ENCODE measurements at places on chromosomes 6 and 20.

DNA sequence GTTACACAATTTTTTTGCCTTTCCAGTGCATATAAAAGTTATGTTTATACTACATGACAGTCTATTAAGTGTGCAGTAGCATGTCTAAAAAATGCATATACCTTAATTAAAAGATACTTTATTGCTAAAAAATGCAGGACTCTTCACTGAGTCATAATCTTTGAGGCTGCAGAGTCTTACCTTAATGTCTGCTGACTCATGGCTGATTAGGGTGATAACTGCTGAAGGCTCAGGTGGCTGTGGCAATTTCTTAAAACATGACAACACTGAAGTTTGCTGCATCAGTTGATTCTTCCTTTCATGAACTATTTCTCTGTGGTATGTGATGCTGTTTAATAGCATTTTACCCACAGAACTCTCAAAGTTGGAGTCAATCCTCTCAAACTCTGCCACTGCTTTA, 19.1 kb downstream of the ZSCAN23 start:
- no peak for DNase-seq

- no peak for DNase-seq
These were observed 580.1 kb downstream of the TFAP2B start for GRCh38 chr6:51398793-51399192.

GRCh38 chr20:48329676-48330664, 497.8 kb downstream of the PREX1 start:
- DNase-seq, result peak; percentile 22

DNA sequence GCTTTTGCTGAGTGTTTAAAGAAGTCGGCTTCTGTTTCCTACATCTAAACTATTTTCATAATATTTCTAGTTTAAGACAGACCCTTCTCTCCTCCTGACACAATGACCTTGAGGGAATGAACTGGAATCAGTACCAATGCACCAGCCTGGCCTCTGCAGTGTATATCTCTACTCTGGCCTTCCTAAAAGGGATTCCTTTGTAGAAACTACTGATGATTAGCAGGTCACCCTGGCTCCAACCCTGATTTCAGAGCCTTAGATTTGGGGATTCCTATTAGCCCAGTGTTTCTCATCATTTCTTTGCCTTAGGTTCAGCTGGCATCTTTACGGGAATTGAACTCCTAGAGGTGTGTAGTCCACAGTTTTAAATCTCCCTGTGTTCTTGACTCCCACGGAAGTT, 75.4 kb downstream of the ADGRB3 start:
- DNase-seq, result no peak

DNA sequence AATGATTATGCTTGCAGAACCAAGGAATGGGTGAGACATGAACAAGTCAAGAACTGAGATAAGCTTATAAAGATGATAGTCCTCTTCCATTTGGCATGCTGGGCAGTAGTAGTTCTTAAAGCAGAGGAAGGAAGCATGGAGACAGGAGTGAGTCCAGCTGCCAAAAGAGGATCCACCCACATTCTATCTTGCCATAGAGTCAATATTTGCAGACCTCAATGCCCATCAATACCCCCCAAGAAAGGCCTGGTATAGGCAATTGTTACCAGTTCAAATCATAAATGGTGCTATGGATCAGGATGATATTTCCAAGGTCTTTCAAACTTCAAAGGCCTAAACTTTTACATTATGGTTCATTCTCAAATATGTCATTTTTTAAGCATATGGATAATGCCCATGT, 4.8 kb downstream of the ARHGAP18 start:
- DNase-seq, result no peak

GRCh38 chr6:24100024-24100769, 25.8 kb upstream of the NRSN1 start:
- no peak for DNase-seq

GRCh38 chr20:50227506-50227905, 36.9 kb downstream of the CEBPB start:
- DNase-seq, result peak; percentile 67

DNA sequence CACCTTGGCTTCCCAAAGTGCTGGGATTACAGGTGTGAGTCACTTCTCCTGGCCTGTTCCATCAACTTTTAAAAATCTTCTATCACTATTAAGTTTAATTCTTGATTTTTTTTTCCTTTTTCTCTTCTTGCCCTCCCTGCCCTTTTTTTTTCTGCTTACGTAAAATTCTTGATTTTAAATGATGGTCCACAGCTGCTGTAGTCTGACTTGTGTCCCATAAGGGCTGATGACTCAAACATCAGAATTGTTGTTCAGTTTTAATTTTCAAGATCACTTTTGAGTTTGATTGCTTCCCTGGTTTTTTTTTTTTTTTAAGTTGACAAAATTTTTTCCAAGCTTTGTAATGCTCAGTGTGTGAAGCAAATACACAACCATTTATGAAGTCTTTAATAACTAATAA, 61.9 kb downstream of the CBFA2T2 start:
- DNase-seq, result peak; percentile 37

DNA sequence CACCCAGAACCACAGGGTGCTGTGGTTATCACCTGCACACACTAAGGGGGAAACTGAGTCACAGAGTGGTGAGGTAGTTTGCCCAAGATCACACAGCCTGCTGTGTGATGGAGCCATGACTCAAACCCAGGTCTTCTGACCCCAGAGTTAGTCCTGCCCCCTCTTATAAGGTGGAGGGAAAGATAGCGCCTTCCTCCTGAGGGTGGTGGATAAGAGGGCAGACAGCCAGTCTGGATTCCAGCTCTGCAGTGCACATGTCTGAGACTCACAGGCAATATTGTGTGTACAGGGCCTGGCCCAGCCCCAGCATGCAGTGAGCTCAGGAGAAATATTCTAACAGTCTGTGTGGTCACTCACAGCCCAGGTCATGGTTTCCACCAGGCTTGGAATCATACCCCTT, 393.7 kb downstream of the CDH4 start:
- no peak for DNase-seq

DNA sequence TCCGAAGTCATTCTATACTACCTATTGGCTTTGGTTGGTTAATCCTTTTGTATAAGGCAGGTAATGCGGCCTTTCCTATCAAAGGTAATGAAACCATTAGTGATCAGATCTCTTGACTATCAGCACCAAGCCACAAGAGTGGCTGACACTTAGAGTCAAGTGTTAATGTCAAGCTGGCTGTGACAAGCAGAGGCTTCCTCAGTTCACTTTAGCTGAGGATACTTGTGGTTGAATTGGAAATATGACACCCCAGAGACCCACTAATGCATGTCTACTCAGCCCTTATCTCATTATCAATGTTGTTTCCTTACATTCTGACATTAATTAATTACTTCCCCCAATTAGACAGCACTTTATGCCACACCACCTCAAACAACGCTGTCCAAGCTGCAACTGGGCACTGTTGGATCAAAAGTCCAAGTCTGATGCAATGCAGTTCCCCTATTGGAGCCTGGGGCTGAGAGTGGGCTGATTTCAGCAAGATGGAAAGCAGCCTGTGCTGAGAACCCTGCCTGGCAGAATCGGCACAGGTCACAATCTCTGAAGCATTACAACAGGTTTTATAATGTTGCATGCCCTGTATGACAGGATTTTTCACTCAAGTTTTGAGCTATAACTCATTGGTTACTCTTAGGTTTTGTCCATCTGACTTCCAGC, 273.5 kb downstream of the COL12A1 start:
- no peak for DNase-seq

- no peak for DNase-seq
These were observed 290.7 kb downstream of the PHF3 start for GRCh38 chr6:63926258-63926780.

- DNase-seq, result no peak
These were observed 52.5 kb downstream of the CRYBG1 start for GRCh38 chr6:106413016-106413415.

DNA sequence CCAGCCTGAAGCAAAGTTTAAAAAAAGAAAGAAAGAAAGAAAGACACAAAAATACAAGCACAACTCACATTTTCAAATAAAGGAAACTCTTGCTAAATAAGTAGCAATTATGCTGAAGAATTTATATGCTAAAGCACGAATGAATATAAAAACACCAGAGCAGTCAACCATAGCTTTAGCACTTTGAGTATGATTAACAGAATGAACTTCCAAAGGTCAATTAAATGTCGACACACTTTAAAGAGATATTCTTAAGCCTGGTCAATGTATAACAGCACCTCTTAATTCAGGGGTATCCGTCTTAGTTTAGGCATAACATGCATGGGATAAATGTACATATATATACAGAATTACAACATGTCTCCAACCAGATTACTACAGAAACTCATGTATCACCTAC, 125.9 kb downstream of the OGFRL1 start:
- DNase-seq, result no peak

GRCh38 chr6:1267057-1267732, 44.7 kb upstream of the FOXQ1 start:
- DNase-seq, result peak; percentile 31

GRCh38 chr20:44034451-44034850, 119.8 kb downstream of the TOX2 start:
- DNase-seq, result no peak

- DNase-seq, result no peak
These were observed 127.7 kb upstream of the GJE1 start for GRCh38 chr6:142005021-142005420.

DNA sequence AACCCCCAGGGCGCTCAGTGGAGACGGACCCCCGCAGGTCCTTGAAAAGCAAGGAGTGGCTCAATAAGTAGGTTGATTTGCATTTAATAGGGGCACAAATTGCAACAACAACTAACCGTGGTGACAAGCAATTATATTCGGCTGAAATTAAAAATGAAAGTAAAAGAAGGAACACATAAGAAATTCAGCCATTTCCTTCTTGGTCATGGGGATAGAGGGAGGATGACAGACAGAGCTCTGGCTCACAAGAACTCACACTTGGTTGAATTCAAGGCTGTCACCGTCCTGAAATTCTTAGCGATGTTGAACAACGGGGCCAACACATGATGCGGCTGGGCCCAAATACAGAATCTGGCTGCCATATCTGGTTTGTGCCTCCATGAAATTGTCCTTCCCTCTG, 129.0 kb downstream of the EDN3 start:
- no peak for DNase-seq

DNA sequence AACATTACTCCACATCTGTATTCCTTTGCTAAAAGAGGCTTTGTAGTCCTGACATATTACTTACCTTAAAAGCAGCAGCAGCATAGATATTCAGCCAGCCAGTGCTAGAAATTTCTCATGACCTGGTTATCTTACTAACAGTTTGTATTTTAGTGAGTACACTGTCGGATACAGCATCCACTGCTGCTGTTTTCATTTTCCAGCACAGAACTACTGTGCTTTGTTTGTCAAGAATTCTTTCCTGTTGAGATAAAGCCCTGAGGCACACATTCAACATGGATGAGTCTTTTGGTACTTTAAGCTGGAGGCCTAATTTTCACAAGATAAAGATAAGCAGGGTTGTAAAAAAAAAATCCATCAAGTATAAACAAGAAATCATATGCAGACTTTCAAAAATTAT, 311.2 kb upstream of the OPRM1 start:
- DNase-seq, result no peak

DNA sequence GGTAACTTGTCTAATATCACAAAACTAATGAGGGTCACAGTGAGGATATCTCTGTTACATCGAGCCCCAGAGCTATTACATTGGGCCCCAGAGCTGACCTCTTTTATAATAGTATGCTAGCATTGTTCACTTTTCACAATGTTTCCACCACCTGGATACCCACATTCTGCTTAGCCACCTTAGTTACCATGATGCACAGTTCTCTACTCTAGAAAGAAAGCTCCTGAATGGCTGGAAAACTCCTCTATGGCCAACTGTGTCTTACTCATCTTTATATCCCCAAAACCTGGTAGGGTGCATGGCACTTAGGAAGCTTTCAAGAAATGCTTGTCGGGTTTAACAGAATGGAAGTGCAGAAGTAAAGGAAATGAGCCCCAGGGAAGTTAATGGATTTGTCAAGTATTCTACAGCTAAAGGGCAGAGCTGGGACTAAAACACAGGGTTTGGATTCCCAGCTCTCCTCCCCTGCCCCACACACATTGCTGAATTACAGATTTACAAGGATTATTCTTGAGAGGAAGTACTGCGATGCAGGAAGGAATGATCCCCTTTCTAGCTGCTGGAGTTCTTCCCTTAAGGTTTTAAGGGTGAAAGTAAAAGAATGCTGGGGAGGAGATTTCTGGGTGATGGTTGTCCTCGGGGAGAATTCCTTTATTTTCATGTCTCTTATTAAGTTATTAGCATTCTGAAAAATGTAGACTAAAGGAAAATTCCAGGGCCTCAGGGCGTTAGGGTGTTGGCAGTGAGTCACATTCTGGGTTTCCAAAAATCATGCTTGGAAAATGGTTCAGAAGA, 16.1 kb upstream of the HINT3 start:
- peak; percentile 68 for DNase-seq

GRCh38 chr6:71139249-71139648, 149.4 kb upstream of the OGFRL1 start:
- DNase-seq, result peak; percentile 8

DNA sequence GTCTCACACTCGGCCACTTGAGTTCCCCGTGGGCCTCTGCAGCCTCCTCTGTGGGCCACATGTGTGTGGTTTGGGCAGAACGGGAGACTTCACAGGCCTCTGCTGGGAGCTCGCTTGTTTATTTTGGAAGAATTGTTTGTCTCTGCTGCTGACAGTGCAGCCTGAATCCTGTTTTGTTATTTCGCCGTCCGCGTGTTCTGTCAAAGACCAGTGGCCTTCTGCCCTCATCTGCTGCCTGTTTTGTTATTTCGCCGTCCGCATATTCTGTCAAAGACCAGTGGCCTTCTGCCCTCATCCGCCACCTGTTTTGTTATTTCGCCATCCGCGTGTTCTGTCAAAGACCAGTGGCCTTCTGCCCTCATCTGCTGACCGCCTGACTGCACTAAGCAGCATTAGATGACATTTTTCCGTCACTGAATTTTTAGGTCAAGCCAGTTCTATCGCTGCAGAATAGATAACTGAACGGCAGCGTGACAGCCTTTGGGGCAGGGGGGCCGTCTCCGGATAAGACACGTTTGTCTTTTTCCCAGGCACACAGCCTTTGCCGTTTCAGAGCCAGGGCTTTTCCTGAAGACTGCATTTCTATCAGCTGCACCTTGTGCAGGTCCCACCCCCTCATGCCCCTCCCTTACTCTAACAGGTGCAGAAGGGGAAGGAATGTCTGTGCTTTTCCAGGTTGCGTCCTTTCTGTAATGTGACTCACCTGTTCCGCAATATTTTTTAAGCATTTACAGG, 158.5 kb upstream of the AFDN start:
- no peak for DNase-seq
